Putamen (tissue), 1 donor: ENCODE measurements at places on chromosomes 13 and 19.

GRCh38 chr13:29909081-29909730 lies 58.8 kb upstream of the UBL3 start:
- DNase-seq: no peak

- DNase-seq: no peak
These were observed 830.2 kb upstream of the SPRY2 start for GRCh38 chr13:81171065-81171647.

DNA sequence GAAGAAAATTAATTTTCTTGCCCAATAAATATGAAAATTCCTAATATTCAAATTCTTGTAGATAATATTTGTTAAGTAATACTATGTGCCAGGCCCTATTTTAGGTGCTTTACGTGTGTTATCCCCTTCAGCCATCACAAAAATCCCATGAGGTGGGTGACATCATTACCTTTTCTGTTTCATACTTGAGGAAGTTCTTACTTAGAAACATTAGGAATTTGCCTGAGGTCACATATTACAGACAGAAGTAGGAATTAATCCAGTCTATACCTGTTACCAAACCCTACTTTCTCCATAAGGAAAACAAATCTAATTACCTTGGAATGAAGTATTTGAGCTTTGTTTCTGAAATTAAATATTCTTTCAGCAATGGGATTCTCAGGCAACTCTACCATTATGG lies 336.1 kb downstream of the GPC6 start:
- DNase-seq: no peak

DNA sequence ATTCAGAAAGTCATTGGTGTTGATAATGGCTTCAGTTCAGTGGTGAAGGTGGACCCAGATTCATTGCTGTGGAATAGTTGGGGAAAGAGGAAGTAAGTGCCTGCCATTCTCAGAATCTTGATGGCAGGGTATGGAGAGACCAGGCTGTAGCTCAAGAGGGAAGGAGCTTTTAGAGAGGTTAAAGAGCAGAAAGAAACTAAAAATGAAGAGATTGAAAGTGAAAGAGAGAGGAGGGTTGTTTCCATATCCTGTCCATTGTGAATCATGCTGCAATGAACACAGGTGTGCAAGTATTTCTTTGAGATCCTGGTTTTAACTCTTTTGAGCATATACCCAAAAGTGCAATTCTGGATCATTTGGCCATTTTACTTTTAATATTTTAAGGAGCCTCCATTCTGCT lies 12.5 kb downstream of the GJB6 start:
- no peak for DNase-seq

DNA sequence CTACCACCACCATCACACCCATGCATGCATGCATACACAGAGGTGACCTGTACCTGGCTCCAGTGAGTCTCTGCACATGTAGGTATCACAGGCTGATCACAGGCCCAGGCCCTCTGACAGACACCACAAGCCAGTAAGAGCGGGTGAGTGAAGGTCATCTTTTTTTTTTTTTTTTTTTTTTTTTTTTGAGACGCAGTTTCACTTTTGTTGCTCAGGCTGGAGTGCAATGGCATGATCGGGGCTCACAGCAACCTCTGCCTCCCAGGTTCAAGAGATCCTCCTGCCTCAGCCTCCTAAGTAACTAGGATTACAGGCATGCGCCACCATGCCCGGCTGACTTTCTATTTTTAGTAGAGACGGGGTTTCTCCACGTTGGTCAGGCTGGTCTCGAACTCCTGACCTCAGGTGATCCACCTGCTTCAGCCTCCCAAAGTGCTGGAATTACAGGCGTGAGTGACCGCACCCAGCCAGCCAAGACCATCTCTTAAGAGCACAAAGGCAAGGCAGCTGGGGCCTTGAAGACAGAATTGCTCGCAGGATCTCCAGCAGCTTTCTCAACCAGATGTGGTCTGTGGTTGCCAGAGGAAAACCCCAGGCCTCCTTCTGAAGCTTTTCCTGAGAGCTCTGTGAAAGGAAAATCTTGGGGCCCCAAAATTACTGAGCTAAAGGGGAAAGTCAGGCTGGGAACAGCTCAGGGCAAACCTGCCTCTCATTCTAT lies 3.2 kb upstream of the NKG7 start:
- no peak for DNase-seq

- DNase-seq: no peak
These were observed 16.7 kb downstream of the ZIC2 start for GRCh38 chr13:99998261-99998660.

DNA sequence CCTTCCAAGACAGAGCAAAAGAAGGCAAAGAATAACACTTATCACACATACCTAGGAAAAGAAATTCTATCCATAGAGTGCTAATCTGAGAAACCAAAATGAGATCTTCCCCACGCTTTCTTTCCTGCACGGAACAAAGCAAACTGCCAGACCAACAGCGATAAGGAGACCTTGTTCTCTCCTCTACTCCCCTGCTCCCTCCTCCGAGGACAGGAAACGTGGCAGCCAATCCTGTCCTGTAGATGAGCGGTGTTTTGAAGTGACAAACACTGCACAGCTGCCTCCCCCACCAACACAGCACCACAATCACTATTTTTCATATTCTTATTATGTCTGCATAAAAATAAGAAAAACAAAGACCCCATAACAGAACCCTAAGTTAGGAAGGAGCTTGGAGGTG lies 113.9 kb upstream of the IRS2 start:
- DNase-seq: no peak

- DNase-seq: no peak
These were observed at the start of gene ATP4B for GRCh38 chr13:113657851-113658741. Gene ATP4B (minus strand): TSS chr13:113658198. CDS start chr13:113658144, 54 bp downstream.

- no peak for DNase-seq
These were observed 180.2 kb downstream of the SLITRK5 start for GRCh38 chr13:87851410-87851809.
